ENCODE measurements at places on chromosomes 6 and 20.

DNA sequence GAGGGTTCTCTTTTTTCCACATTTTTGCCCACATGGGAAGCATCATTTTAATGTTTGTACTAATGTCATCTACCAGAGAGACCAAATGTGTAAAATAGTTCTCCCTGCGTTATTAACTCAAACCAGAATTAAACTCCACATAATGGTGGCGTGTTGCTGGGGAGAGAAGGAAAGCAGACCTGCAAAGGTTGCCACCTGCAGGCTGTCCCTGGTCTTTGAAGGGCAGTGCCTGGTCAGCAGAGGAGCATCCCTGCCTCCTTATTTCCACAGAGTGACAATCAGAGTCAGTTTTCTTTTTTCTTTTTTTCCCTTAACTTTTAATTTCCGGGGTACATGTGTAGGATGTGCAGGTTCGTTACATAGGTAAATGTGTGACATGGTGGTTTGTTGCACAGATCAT lies 214.5 kb downstream of the TBX18 start:
- no peak for DNase-seq

GRCh38 chr6:165451838-165452237 lies 142.4 kb upstream of the C6orf118 start:
- DNase-seq, result no peak

GRCh38 chr6:40630051-40630450 lies 42.9 kb upstream of the LRFN2 start:
- no peak for DNase-seq

DNA sequence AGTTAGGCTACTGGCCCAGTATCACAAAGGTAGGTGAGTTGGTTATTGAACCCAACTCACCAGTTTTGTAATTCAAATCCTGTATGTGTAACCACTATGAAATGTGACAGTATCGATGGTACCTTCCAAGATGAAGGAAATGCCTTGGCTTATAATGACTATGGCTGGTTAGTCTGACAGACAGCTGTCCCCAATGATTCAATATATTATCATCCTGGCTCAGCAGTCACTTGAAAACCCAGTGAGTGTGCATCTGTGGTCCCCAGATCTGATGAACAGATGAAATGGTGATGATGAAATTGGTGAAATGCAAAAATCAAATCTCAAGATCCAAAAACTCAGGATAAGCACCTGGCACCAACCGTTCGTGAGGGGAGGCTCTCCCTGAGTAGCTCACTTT lies 54.8 kb downstream of the TNFRSF21 start:
- no peak for DNase-seq

DNA sequence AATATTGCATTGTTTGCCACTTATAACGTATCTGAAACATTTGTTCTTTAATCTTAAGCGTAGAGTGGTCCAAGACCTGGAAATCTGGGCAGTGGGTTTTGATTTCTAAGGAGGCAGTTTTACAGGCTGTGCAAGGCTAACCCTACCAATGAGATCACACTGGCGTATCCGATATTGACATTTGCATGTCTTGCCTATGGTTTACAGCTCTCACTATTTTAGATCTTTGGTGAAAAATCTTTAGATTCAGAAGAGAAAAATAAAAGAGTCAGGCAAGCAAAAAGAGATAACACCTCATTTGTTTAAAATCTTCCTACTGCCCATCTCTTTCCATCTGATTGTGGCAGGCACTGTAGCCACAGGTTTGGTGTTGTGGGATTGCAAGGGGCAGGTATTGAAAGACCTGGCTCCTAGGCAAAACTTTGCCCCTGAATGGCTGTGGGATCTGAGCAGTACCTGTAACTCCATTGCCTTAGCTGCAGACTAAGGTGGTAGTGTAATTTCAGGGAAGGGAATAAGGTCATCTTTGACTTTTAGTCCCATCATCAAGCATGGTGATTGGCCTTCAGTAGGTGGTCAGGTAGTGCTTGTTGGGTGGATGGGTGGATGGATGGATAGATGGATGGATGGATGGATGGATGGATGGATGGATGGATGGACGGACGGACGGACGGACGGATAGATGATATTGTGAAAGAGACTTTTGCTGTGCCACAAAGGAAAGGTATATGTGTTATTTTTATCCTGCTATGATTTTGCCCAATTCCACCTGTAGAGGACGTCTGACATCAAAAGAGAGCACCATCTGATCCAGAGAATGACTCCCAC lies 1.9 kb downstream of the TNFAIP3 start:
- DNase-seq, result no peak

DNA sequence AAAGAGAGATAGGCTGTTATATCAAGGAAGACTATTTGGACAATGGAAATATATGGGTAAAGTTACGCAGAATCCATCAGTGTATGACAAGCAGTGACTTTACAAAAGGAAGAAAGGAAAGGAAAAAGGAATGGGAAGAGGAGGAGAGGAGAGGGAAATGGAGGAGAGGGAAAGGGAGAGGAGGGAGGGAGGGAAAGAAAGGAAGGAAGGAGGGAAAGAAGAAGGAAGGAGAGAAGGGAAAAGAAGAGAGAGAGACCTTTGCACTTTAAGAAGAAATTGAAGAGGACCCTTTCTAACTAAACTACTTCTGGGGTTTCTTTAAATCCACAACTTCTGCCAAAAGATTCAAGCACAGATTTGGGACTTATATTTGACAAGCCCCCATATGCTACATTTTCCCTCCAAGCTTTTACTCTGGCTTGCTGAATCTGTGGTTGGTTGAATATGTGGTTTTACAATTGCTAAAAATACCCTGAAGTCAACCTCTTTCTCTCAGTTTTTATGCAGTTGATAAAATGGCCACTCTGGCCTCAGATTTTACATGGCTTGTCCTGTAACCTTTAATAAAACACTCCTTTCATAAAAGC lies 120.8 kb upstream of the RAB32 start:
- no peak for DNase-seq

DNA sequence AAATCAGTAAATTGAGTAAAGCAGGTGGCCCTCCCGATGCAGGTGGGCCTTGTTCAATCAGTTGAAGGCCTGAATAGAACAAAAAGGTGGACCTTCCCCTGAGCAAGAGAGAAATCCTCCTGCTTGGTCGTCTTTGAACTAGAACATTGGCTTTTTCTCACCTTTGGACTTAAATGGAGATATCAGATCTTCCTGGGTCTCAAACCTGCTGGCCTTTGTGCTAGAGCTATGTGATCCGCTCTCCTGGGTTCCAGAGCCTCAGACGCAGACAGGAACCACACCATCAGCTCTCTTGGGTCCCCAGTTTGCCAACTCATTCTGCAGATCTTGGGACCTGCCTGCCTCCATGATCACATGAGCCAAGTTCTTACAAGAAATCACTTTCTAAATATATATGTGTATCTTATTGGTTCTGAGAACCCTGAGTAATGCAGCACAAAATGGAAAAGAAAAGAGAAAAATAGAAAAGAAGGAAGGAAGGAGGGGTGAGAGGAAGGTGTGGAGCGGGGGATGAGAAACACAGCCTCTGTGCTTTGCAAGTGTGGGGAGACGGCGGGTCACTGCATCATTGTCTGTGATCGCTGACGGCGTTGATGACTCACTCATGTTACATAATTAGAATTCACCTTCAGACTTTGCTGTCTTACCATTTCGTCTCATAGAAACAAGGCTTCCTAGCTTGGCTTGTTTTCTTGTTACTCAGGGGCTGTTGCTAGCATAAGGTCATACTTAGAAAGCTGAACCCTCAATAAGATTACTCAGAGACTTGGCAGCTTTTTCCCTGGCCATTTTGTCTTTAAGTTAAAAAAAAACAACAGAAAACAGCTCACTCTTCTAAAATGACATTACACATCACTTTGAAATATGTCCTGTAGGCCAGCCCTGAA lies 85.7 kb upstream of the NEDD9 start:
- peak; percentile 64 for DNase-seq

- no peak for DNase-seq
Measured at GRCh38 chr20:48096212-48096875, 311.1 kb upstream of the SULF2 start.

GRCh38 chr6:21804941-21805610 lies 211.5 kb downstream of the SOX4 start:
- no peak for DNase-seq

- no peak for DNase-seq
Measured at GRCh38 chr6:143743301-143744166, 65.8 kb downstream of the PHACTR2 start.

DNA sequence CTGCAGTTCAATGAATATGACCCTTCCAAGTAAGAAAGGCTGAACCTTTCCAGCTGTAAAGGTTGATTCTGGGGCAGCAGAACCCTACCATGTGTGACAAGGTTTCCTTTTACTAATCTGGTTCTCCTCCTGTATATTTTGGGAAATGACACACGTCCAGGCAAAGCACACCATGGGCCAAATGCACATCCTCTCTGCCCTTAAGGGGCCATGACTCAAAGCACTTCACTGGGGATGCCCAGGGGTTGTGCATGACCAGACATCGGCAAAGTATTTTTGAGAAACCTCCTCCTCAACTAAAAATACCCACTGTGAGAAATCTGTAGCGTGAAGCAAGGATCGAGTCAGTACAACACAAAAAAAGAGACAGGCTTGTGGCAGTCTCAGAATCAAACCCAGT lies 174.7 kb downstream of the BACH2 start:
- DNase-seq, result no peak

DNA sequence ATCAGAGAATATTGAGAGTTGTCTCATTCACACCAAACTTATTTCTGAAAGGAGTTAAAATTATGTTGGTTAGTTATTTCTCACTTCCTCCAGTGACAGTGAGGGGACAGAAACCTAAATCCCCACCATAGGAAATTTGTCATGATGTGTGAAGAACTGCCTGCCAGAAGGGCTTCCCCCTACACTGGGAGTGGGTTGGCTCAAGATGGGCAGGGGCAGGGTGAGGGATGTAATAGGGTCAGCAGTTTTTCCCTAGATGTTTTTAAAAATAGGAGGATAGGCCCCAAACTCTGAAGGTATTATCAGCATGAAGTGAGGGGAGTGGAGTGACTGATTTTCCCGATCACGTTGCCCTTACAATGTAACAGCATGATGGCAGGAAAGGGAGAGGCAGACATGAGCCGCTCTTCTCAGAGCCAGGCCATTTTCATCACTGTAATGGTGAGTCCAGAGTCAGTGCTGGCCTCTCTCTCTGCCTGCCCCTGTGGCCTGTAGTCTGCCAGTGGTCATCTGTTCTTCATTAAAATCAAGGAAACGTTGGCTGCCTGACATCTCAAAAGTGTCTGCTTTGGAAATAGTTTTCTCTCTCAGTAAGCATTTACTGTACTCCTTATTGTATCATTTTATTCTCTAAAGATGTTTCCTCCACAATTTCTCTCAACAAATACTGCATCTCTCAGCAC lies 59.8 kb upstream of the SYNJ2 start:
- no peak for DNase-seq

- DNase-seq, result no peak
Measured at GRCh38 chr6:144944106-144944505, 659.0 kb downstream of the UTRN start.

- DNase-seq, result no peak
Measured at GRCh38 chr6:94215552-94215951, 796.2 kb upstream of the EPHA7 start.

GRCh38 chr20:38725148-38725901 lies 1.0 kb downstream of the SLC32A1 start:
- DNase-seq, result no peak

DNA sequence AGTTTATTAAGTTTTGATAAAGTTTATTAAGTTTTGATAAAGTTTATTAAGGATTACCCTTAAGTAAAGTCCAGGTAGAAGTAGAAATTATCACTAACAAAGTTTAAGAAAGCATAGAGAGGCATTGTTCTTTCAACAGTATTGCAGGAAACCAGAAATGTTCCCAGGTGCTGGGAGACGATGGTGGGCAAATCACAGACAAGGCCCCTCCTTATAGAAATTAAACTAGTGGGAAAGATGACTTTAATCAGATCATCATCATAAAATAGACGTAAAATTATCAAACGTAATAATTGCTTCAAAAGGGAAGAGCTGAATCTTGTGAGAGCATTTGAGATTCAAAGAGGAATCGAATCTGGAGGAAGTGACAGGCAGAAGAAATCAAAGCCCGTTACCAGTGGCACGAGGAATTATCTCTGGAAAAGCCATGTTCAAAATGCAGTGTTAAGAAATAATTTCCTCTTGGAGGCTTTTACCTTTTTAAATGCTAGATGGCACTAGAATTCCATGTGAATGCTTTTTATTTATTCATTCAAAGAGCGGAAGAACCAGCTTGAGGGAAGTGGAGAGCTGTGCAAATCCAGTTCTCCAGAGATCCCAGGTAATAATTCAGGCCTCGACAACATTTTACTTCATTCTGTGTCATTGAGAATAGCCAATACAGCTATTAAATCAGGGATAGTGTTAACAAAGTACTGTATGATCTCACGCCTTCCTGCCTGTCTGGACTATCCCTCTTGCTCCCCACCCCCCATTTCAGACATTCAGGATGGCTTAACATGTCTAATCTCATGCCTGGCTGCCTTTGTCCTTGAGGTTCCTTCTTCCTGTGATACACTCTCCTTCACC lies 1.0 kb upstream of the APMAP start:
- no peak for DNase-seq

DNA sequence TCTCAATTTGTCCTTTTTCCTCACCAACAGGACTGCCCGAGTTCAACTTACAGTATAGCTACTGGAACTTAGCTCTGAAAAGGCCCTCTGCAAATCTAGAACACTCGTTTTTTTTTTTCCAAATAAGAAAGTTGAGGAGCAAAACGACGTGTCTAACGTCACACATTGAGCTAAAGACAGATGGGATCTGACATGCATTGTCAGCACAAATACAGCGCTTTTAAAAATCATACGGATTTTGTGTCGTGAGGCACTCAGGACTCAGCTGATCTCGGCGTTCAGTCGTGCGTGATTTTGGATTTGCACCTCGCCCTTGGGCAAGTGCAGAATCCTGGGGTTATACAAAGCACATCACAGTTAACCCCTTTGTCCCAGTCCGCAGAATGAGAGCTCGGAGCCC lies 94.7 kb upstream of the ZNF322 start:
- no peak for DNase-seq

DNA sequence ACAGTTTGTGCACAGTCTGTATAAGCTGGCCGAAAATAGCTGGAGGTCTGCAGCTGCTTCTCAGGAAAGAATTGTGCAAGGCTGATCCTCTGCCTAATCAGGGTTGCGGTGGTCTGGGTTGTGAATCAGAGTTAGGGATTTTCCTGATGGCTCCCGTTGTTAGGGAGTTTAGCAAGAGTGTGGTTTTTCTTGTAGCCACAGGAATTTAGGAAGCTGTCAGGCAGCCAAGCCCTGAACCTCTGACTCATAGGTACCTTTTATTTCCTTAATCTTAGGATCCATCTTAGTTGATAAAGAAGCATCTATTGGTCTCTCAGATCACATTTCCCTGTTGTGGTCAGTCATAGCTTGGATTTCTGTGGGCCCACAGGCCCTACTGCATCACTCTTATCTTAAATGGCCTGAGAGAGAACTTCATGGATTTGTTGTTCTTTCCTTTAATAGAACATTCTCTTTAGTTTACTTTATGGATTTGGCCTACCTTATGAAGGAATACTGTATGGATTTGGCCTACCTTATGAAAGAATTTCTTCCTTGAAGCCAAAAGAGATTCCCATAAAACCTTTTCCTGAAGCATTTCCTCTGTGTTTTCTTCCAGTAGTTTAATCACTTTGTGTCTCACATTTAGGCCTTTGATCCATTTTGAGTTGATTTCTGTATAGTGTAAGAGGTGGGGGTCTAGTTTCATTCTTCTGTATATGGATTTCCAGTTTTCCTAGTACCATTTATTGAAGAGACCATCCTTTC lies 10.3 kb downstream of the KIF25 start:
- no peak for DNase-seq

- DNase-seq, result no peak
Measured at GRCh38 chr6:41396335-41396734, 60.9 kb downstream of the NCR2 start.

Measured in stimulated activated CD4-positive, alpha-beta T cell treated with anti-CD3 and anti-CD28 coated beads, TNF-alpha, amount 100 ng/mL, for 4 hours (primary cell).